ENCODE measurements at places on chromosomes 2 and 18.

GRCh38 chr2:217193431-217194340, 333.8 kb upstream of the TNP1 start:
- no peak for DNase-seq

GRCh38 chr18:61753373-61753772, 139.4 kb downstream of the RNF152 start:
- no peak for DNase-seq

DNA sequence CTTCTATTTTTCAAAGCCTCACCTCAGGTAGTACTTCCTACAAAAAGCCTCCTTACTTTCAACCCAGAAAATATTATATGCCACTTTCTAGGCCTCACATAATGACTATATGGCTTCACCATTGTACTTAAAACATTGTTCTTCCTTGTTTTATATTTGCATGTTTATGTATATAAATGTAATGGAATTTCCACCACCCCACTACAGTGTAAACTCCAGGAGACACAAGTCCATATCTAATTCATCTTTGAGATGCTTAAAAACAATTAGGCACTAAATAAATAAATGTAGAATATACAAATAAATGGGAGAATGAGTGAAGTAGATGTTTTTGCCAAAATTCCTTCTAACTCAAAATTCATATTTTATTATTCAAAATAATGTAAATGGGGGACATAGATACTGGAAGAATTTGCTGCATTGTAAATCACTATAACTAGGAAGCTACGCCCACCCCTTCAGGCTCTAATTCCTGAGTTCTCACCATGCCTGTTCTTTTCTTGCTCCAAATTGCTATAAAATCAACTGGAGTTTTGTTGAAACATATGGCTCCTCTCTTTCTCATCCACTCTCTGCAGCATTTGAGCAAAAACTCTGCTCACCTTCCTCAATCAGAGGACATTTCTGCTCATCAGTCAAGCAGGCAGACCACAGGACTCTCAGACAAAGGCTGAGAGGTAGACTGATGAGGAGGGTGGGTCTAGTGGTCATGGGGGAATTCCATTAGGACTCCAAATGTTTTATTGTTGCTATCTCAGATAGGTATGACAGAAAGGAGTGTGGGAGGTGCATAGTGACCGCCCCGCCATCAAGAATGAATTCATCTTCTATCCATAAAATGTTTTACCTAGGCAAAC, 243.0 kb downstream of the HNMT start:
- DNase-seq, result no peak

DNA sequence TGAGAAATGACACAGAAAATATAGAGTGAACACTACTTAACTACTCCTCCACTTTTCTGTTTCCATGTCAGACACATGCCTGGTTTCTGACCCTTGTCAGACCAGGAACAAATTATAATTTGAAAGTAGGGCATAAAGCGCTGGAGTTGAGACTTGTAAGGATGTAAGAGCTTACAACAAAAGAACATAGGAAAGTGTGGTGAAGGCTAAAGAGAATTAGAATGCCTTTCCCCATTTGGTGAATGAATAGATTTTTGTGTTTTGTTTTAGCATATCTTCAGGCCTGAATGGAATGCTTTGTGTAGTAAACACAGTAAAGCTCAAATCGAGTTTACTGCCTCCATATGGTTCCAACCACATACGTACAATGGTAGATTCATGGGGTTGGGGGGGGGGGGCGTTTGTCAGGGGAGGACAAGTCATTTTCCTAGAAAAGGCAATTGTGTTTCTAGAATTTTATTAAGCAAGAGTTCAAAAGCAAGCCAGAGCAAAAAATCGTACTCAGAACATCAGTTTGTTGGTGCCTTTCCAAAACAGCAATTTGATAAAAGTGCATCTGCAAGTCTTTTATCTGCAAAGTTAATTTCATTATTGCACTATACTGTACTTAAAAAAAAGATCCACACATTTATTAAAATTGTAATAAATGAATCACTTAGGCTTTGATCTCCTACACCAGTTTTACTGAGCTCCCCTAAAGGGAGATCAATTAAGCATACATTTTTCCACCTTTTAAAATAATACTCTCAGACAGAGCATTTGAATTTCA, 30.9 kb downstream of the NRXN1 start:
- DNase-seq, result no peak

DNA sequence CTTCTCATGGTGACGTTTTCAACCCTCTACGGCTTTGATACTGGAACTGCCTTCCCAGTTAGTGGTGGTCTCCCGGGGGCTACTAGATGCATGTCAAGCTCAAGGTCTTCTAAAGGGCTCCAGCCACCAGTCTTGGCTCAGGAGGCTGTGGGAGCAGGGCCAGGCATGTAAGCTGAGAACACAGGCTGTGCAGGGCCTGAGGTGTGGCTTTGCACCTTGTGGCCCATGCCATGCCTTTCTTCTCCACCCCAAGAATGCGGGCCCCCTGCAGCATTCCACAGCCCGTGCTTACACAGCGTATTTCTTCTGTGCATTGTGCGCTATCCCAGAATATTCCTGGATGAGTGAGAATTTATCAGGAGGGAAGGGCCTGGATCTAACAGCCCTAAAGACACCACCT, 144.9 kb downstream of the SEPTIN10 start:
- DNase-seq, result no peak

- peak; percentile 3 for DNase-seq
Observed at GRCh38 chr2:201448701-201449100, 2.6 kb downstream of the TRAK2 start.
